Effector CD4-positive, alpha-beta T cell (primary cell): ENCODE measurements at places on chromosomes 7 and 10.

DNA sequence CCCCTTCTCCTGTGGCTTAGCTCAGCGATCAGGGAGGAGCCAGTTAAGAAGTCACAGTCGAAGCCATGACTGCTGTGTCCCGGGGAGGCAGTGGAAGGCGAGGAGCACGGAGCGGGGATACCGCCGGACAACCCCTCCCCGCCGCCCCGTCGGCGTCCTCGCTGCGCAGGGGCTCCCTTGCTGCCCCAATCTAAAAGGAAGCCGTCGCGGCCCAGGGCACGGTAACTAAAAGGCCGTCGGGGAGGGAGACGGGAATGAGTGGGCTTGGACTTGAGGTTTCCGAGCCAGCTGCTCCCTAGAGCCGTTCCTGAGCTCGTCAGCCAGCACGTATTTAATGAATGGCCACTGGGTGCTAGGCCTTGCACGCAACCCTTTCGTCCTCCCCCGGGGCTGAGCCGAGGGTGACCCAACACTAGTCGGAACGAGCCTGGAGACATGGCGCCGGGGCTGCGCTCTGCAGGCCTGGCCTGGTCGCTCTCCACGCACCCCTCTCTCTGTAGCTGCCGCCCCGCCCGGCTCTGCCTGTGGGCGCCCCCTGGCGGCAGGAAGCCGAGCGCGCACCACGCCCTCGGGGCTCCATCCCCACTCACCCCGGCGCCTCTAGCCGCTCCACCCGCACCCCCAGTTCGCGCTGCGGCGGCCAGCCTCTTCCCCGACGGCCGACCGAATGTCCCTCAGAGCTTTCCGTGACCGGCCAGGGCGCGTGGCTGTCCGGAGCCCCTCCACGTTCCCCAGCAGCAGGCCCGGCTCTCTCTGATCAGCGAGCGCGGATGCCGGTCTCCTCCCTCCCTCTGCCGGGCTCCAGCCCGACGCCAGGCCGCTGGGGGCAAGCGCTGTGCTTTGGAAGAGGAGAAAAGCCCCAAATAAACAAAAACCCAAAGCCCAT lies 29.3 kb upstream of the KCNK18 start:
- peak; percentile 50 for DNase-seq

GRCh38 chr7:5661942-5662341 lies 119.5 kb downstream of the RNF216 start:
- no peak for DNase-seq

DNA sequence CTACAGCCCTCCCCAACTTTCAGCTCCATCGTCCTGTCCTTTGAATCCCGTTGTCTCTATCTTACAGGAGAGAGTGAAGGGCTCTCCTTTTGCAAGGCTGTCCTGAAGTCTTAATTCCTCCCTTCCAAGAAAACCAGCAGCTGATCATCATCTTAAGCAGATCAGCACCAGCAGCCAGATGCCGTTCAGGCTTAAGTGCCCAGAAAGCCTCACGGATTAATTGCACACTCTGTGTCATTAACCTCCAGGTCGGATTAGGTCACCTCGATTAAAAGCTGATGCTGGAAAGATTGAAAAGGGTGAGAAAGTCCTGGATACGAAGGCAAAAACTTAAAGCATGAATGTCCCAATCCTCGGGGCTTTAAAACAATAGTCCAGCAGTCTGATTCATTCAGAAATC lies 24.8 kb upstream of the ADARB2 start:
- DNase-seq: no peak

GRCh38 chr10:60424971-60425370 lies 35.3 kb upstream of the ANK3 start:
- DNase-seq: no peak

- no peak for DNase-seq
Observed at GRCh38 chr10:88164471-88164870, 301.0 kb downstream of the PTEN start.

- DNase-seq: peak; percentile 48
Observed at GRCh38 chr10:133378251-133379096, 588 bp upstream of the PAOX start.

GRCh38 chr7:131365838-131366237 lies 38.2 kb downstream of the MKLN1 start:
- no peak for DNase-seq

DNA sequence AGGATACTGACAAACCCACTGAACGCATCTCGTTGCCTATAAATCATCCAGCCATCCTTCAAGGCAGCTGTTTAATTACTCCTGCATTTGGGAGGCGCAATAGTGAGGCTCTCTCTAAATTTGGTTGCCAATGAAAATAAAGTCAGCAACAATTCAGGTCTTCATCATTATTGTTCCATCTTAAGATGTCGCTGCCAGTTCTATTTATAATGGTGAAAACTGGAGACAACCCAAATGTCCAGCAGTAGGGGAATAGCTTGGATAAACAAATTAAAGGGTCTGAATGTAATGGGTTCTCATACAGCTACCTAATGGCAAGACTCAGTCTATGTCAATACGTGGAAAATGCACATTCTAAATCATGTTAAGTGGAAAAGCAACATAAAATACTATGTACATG lies 120.1 kb upstream of the PLXNA4 start:
- no peak for DNase-seq

DNA sequence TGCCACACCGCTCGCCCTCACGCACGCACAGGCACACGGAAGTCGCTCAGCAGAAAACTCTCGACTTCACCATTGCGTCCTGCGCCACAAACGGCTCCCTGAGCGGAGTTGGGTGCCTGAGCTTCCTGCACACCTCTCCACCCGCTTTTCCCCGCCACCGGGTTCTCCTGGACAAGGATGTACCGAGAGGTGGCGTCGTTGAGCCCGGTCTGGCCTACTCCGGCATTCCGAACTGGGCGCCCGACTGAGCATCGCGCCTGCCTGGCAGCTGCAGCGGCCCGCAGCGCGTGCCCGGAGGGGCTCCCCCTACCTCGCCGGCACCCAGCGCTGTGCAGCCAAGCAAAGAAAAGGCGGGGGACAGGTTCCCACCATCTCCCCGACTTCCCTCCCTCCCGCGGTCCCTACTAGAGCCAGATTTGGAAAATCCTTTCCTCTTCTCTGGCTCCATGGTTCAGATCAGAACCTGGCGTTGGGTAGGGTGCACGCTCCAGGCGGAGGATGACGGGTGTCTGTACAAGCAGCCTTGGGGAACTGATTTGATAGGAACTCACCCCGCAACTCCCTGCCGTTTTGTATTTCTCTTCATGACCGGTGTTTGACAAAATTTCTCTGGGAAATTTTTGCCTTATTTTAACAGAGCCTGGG lies 1.7 kb downstream of the SORCS3 start:
- no peak for DNase-seq

GRCh38 chr7:103127006-103127405 lies 21.9 kb downstream of the NAPEPLD start:
- no peak for DNase-seq

DNA sequence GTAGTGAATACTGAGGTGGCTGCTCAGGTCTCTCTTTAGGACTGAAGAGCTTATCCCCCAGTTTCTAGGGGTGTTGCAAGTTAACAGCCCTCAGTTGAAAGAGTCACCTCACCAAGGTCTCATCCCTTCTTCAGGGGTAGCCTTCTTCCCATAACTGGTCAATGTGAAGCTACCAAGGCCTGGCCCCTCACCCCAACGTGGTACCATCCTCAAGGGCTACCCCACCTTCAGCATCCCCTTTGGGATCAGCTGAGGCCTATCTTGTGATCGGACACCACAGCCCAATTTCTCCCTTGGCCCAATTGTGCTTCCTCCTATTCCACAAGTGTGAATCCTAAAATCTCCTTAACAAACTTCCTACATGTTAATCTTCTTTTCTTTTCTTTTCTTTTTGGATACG lies 289.5 kb upstream of the MKLN1 start:
- DNase-seq: no peak

GRCh38 chr7:157977717-157978496 lies 609.7 kb downstream of the PTPRN2 start:
- no peak for DNase-seq

GRCh38 chr10:4095166-4095917 lies 310.3 kb upstream of the KLF6 start:
- DNase-seq: no peak

DNA sequence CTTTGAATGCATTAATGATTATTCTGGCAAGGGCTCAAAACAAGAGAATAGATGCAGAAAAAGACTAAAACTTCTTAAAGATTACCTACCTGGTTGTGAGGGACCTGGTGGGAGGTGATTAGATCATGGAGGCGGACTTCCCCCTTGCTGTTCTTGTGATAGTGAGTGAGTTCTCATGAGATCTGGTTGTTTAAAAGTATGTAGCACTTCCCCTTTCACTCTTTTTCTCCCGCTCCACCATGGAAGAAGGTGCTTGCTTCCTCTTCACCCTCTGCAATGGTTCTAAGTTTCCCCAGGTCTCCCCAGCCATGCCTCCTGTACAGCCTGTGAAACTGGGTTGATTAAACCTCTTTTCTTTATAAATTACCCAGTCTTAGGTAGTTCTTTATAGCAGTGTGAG lies 226.6 kb downstream of the ARHGAP12 start:
- DNase-seq: no peak

DNA sequence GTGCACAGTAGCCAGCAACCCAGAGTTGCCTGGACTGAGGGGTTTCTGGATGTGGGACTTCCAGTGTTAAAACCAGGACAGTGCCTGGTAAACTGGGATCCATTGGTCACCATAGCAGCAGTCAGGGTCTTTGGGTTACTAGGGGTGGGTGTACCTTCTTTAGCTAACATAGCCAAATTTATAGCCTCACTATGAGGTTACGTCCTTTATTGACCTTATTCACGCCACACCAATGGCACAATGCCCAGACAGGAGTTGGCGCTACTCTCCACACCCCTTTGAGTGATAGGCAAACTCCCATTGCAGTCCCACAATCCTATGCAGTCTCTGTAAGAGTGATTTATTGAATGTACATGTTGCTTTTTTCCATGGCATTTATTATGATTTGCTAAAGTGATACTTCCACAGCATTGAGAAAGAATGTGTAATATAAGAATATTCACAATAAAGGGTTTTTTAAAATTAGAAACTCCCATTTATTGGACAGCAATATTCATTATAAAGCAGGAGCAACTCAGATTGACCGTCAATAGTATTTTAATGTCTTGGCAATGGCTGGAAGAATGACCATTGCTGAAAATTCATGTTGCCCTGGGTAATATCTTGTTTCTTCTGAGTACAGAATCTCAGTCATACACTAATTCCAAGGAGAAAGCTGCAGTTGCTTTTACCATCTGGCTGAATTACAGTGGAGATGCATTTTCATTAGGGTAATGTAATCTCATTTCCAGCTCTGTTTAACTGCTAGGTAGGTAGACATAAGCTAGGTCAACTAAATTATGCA lies 26.1 kb downstream of the IFIT5 start:
- no peak for DNase-seq

DNA sequence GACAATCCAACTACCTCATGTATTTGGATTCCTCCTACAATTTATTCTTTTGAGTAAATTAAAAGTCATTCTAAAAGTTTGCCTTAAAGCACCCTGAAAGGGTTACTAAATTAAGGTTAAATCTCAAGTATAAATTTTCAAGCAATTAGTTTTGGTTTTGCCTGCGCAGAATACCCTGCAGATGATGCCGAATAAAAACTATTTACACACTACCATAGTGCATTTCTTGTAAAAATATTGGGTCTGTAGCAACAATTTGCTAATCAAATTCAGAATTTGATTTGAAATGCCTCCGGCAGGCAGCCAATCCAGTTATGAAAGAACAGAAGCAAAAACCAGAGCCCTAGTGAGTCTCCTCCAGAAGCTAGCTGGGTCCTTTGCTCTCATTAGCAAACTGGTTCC lies 122.2 kb downstream of the TWIST1 start:
- no peak for DNase-seq

DNA sequence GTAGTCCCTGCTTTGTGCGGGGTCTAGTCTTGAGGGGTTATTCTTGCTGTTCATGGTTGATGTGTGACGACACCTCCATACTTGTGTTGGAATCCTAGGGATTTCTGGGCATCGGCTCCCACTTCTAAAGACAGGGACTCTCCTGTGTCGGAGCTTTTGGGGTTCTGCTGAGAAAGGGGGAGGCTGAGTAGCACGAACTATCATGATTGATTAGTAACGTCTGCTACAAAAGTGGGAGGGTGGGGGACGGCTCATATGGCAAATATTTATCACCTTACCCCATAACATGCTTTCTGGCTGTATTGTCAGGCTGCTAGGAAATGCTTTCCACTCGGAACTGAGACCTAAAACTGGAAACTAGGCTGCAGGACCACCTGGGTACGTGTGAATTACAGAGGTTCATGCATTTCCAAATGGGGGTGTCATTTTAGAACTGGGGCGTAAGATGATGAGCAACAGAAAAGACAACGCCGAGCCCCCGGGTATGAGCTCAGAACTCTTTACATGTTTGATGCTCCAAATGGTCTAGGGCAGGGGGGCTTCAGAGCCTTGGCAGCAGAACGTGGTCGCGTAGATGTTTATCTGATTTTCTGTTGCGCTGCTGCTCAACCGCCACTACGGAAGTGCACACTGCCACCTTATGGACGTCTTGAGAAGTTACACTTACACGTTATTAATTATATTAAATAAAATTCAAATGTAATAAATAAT lies 15.1 kb upstream of the NME8 start:
- DNase-seq: peak; percentile 10

DNA sequence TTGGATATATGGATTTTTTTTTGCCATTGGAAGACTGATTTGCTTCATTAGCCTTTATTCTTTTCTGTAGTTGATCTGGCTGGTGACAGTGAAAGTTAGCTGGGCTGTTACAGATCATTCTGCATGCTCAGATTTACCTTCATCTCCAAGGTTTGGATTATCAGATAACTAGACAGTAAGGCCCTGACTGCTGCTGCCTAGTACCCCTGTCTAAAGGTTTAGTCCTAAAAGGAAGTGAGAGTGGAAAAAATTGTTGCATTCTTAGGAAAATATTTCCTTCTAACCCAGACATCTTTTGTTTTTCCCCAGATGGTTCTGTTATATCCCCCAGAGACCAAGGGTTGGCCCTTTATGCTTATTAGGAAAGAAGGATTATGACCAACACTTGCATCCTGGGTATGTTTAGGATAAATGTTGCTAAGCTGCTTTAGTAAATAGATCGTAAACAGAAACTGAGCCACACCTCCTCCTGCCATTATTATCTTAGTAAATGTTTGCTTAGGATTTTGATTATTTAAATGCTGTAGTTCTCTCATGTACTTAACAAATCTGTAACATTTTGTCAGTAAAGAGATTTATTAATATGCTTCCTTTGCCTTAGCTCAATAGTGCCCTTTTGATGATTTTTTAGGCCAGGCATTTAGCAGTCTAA lies 44.4 kb downstream of the MCU start:
- DNase-seq: no peak

DNA sequence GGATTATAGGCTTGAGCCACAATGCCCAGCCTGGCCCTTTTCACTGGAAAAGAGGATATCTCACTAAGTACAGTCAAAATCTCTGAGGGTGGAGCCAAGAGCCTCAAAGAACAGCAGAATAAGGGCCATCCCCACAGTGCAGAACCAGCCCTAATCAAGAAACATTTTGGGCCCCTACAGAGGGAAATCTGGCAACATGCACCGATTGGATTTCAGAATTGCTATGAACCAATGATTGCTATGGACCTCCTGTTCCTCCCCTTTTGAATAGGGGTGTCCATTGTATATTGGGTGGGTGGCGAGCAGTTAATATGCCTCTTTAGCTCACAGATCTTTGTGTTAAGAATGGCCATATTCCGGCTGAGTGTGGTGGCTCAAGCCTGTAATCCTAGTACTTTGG lies 42.7 kb downstream of the SKIDA1 start:
- no peak for DNase-seq

GRCh38 chr10:48224979-48225560 lies 49.4 kb downstream of the FRMPD2 start:
- DNase-seq: no peak
